ENCODE measurements at places on chromosomes 2 and 18. TPM values are rescaled to one million over a fixed set of nuclear protein-coding genes. Genes with fewer than 3 reads are reported as not detected.

- no peak for DNase-seq
These were observed 524.2 kb upstream of the CHAC2 start for GRCh38 chr2:53243430-53243829.

GRCh38 chr2:8608411-8608954 lies 73.4 kb upstream of the ID2 start:
- DNase-seq, result no peak

GRCh38 chr2:225122583-225123486 lies 80.6 kb upstream of the DOCK10 start:
- no peak for DNase-seq

DNA sequence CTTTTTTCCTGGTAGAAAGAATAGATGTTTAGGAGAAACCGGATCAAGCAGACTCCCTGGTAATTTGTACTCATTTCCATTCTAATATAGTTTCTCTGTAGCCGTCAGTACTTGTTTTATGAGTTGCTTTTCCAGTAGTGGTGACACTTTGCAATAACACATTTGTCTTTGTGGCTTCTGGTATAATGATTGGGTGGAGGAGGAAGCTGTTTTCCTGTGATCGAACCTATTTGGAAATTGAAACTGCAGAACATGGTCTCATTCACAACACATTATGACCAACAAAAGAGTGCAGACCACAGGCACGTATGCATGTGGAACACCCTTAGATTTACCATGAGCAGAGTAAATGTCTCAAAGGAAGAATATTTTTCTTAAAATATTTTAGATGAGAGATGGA lies 7.6 kb upstream of the SERPINB12 start:
- DNase-seq, result no peak

EFHD1 gene
- 3.8 TPM for total RNA-seq
